ENCODE measurements at places on chromosomes 2 and 18.

GRCh38 chr2:219739866-219740440, 112.5 kb downstream of the SLC4A3 start:
- DNase-seq = no peak

DNA sequence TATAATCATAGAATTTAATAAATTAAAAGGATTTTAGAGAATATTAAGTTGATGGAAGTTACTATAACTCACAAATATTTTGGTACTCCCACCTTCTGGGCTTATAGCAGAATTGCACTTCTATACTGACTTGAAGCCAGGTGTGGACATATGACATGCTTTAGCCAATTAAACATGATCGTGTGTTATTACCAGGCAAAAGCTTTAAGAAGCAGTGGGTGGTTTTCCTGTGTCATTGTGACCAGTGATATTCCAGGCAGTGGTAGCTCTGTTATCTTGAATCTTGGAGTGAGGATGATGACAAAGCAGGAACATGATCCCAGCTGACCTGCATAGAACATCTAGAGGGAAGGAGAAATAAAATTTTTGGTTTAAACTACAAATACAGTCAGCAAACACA, 370.9 kb upstream of the ZEB2 start:
- DNase-seq = peak; percentile 9

DNA sequence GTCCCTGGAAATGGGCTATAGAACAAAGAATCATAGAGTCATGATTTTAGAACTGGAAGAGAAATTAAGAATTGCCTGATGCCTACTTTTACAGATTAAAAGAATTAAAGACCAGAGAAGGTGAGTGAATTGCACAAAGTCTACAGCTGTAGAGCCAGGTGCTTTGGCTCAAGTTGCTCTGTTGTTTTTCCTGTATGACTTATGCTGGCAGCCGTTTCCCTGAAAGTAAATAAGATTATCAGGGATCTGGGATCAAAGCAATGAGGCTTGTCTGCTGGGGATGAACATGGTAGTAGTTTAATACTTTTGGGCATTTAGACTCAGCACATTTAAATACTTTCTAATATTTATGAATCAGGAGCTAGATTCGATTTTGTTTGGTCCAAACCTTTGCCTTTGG, 166.9 kb downstream of the PRPF40A start:
- DNase-seq = no peak

DNA sequence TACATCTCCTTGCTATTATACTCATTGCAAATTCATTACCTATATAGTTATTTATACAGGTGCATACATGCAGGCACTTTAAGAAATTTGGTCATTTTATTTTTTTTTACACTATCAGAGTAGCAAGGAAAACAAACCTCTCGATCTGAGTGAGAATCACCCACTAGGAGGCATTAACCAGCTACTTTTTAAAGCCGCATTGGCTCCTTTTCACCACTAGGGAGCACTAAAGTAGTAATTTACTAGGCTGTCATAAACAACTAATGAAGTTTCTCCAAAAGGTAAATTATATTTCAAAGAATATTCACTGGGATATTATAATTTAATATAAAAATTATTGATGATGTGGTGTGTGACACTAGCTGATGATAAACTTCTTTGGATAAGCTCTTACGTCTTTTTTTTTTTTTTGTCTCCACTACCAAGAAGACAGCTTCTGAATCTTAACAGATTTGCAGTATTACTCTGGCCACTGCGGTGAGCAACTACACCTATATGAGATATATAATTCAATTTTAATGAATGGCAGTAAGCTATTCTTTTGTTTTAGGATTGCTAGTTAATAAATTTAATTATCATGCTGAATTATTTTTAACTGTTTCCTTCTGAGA, 101.9 kb downstream of the NOL4 start:
- DNase-seq = peak; percentile 21

GRCh38 chr2:233387667-233388528, 33.6 kb downstream of the DGKD start:
- DNase-seq = no peak

- no peak for DNase-seq
Measured at GRCh38 chr2:144508172-144508851, 11.6 kb downstream of the ZEB2 start.

GRCh38 chr2:10326707-10327594, 24.2 kb downstream of the HPCAL1 start:
- DNase-seq = no peak

DNA sequence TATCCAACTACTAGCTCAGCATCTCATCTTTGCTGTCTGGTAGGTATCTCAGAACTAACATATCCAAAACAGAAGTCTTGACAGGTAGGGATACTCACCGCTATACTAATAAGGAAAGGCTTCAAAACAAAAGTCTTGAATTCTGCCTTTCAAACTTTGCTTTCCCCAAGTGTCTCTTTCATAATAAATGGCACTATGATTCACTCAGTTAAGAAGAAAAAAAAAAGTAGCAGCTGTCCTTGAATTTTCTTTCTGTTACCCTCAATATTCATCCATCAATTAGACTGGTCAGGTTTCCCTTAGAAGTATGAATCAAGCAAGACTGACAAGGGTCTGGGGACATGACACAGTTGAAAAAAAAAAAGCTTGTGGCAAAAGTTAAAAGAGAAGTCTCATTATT, 175.1 kb downstream of the GULP1 start:
- DNase-seq = no peak

DNA sequence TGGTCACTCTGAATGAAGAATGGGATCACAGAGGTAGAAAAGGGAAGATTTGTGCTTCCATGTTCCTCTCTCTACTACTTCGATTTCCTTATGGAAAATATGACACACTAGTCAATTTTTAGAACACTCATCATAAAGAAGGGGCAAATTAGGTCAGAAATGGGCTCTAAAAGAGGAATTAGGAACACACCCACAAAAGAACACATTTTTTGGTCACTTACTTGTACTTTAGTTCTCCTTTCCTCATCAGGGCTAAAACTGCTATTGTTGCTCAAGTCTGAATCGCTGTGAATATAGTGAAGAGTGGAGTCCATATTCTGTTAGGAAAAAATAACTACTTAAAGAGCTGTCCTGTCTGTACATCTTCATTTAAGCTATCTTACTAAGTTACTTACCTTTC, 52.6 kb downstream of the PPP4R1 start:
- DNase-seq = no peak

DNA sequence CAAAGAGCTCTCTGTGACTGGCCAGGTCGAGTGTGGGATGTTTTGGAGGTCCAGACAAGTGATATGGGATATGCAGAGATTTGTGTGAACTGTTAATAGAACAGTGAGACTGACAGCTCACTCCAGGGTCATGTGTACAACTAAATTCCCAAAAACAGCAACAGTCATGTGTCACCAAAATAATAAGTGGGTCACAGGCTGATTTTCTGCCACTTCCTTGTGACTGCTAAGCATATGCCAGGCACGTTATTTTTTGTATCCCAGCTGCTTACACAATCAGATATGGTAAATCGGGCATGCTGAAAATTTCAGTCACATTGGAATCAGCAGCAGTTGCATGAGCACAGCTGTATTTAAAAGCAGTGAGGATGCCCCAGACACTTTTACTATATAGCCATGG, 198.7 kb downstream of the PTGR3 start:
- DNase-seq = no peak

GRCh38 chr2:109376796-109377495, 236.8 kb downstream of the SEPTIN10 start:
- no peak for DNase-seq

DNA sequence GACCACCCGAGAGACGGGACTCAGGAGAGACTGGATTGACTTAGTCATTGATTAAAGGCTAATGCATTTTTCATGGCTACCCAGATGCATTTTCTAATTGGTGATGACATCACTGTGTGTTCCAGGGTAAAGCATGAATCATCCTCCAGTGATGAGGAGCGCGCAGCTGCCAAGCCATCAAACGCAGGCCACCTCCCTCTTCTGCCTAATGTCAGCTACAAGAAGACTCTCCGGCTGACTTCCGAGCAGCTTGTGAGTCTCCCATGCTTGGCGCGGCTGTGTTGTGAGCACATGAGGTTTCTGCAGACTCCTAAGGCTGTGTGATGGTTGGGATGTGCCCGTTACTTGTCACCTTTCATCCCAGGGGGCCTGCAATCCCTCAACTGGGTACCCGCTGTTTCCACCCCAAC, 56.4 kb downstream of the LPIN1 start:
- DNase-seq = no peak

GRCh38 chr2:209696836-209697711, 74.6 kb upstream of the UNC80 start:
- DNase-seq = no peak

GRCh38 chr2:241855888-241856422, 2.7 kb downstream of the PDCD1 start:
- no peak for DNase-seq

DNA sequence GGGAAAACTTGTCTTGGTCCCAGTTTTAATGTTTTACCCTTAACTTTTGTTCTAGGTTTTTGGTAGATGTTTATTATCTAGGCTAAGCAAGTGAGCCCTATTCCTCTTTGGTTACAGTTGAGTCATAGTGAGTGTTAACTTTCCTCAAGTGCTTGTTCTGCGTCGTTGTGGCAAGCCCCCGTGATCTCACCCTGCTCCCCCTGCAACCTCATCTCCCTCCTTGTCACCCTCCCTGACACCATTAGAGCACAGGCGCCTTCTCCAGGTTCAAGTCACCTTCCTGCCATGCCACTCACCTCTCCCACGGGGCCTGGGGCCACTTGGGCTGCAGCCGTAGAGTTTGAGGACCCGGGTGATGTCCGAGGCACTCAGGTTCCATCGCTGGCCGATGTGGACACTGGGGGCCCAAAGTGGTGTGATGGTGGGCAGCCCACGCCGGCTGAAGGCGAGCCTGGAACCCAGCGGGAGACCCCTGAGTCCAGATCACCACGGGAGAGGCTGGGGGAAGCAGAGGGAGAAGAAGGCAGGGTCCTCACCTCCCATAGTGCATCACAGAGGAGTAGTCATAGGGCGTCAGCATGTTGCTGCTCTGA, 8.7 kb downstream of the ASTL start:
- DNase-seq = no peak

- DNase-seq = no peak
Measured at GRCh38 chr18:65439188-65439587, 311.6 kb upstream of the CDH7 start.

GRCh38 chr2:236036045-236036444, 132.1 kb downstream of the GBX2 start:
- DNase-seq = no peak

- DNase-seq = no peak
Measured at GRCh38 chr18:45008694-45009413, 328.2 kb downstream of the SETBP1 start.

GRCh38 chr2:25215232-25215631, 46.9 kb upstream of the POMC start:
- no peak for DNase-seq

- no peak for DNase-seq
Measured at GRCh38 chr2:48914477-48915089, 159.1 kb upstream of the LHCGR start.

DNA sequence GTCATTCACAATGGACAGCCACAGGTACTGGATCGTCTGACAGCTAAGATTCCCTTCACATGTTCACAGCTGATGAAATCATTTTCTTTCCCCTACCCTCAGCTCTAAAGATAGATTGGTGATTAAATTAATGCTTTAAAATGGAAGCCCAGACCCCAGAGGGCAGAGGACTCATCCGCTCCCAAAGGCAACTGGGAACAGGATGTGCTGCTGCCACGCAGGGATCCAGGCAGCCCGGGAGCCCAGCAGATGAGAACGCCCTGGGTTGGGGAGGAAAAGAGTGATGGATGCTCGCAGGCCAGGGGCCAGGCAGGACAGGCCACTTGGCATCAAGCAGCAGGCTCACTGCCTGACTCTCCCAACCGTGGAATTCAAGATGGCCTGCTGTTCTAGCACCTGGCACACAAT, 41.3 kb downstream of the HDHD2 start:
- no peak for DNase-seq

DNA sequence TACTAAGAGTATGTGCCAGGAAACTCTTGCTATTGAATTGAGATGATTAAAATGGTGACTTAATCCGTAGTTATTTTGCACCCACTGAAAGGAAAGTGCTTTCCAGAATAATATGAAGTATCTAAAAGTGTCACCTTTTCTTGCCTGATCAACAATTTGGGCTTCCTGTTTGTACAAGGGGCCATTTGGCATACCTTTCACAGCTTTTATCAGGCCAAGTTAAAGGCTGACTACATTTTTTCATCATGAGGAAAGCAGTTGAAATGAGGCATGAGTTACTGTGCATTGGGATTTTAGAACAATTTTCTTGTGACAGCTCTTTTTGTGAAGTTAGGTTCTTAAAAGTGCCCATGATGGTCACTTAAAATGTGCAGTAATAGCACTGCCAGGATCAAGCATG, 11.2 kb downstream of the TSN start:
- DNase-seq = no peak

DNA sequence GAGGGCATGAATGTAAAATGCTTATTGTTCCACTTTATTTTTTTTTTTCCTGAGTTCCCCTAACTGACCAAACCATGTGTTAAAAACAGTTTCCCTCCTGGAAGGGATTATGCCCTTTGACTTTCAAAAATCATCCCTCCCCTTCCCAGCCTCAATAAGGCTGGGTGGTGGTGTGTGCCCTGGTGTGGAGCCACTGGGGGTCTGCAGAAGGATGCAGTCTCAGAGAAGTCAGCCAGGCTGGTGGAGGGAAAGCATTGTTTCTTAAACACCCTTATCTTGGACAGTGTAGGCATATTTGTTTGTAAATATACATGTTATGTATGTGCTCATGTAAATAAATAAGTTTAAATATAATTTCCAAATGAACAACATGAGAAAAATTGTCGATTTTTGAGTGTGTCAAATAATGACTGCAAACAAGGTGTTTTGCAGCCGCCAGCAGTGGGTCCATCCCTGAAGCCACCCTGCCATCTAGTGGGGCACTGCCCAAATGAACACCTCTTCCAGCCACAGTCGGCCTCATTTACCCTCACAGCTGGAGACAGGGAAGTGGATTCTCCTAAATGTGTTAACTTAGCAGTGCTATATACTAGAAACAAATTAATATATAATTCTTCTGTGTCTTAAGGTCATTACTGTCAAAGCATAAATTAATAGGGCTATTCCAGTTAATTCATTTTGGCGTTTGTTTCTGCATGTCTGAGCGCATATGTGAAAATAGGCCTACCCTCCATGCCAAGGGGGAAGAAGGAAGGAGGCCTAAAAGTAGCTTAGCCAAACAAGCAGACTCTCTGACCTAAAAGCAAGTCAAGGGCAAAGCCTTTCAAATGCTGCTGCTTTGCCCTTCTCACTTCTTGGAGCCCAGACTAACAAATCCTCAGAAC, 209.6 kb upstream of the PIK3C3 start:
- peak; percentile 4 for DNase-seq

GRCh38 chr2:144437636-144438035, 82.3 kb downstream of the ZEB2 start:
- DNase-seq = no peak

DNA sequence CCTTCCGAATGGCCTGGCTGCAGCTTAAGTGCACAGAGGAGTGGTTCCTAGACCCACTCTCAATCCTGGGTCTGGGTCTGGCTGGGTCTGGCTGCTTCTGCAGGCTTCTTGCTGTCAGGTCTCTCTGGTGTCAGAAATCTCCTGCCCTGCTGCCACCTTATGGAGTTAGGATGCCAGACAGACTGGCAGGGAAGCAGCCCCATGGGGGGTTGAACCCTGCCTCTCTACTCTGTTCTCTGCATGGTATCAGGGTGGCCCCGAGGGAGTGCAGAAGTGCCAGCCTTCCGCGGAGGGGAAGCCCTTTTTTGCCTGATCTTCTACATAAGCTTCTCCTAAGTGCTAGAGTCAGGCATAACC, 89.4 kb downstream of the ZCCHC2 start:
- no peak for DNase-seq

- DNase-seq = no peak
Measured at GRCh38 chr2:197079414-197079813, 152.9 kb upstream of the PGAP1 start.

GRCh38 chr2:240437551-240437860, 2.0 kb downstream of the GPC1 start:
- no peak for DNase-seq

- no peak for DNase-seq
Measured at GRCh38 chr18:47985866-47986265, 55.4 kb upstream of the SMAD2 start.

Data from RCC 7860 (cell line).